ENCODE measurements at places on chromosomes 7 and 10.

GRCh38 chr10:3006607-3007006, 60.7 kb upstream of the PFKP start:
- DNase-seq, result no peak

GRCh38 chr10:75002967-75003594, 108.4 kb upstream of the SAMD8 start:
- no peak for DNase-seq

DNA sequence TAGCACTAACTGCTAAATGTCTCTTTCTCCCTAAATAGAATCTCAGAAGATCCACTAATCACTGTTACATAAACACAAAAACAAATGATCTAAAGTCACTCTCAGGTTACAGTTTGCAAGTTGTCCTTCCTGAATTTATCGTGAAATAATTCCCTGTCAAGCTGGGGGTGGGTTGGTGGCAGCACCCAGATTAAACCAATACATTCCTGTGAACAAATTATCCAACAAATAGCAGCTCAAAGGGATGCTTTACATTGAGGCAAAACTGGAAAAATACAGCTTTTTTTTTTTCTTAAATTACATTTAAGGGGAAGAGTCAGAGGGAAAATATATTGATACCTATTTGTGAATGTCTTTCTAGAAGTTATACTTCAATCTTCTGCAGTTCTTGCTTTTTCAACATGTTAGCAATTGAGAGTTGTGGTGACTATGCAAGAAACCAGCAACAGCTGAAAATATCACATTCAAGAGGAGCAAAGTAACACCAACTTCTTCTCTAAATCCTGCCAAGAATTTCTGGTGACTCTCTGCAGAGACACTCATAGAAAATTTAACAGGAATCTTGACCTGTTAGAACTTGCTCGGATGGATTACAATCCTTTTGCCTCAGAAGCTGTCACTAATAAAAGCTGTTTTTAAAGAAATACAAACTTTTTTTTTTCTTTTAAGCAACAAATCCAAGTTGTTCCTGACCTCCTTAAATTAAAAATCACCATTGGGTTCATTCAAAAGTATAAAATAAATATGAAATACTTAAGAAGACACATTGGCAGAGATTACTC, 18.9 kb downstream of the LMOD2 start:
- DNase-seq, result no peak

- DNase-seq, result no peak
Observed at GRCh38 chr7:111026343-111026742, 64.6 kb upstream of the LRRN3 start.

DNA sequence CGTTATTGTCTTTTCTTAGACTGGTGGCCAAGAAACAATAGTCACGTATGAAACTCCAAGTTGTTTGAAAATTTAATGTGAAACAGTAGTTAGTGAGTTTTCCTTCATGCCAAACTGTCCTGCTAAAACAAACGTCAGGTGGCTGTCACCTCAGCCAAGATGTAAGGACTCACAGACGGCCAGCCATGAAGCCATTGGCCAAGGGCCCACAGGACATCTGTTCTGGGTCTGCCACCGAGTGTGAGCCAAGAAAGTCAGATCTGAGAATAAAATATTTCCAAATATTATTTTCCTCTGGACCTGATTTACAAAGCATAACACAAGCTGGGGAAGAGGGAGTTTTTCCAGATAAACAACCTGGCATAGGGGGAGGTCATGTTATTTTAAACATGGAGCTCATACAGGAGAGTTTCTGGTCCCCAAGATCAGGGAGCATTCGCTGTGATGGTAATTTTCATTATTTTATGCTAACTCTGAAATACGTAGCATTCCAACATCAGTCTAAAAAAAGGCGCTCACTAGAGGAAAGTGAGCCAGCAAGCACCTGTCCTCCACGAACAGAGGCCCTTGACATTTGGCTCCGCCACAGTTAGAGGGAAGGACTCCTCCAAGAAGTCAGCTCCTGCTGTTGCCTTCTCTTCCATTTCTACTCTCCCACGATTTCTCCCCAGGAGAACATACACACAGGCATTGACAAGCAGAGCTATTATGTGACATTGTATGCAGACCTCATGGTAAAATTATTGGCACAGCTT, 38.9 kb upstream of the LANCL2 start:
- DNase-seq, result no peak

DNA sequence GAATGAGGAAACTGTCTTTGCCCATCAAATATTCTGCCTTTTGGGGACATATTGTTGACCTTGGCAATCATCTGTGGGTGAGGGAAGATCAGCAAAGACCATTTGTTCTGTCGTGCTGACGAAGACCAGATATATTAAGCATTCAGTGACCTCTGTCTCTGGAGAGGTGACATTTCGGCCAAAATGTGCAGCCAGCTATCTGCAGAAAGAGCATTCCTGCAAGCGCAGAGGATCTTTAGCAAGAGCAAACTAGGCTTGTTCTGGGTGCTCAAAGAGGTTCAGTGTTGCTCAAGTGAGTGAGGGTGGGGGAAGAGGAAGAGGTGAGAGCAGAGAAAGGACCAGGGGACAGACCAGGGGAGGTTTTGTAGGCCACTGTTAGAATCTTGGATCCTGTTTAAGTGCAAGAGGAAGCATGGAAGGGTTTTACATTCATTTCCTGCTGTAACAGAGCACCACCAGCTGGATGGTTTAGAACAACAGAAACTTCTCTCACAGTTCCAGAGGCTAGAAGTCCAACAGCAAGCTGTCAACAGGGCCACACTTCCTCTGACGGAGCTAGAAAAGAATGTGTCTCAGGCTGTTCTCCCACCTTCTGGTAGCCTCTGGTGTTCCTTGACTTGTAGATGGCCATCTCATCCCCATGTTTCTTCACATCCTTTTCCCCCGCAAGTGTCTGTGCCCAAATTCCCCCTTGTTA, 11.2 kb downstream of the C10orf120 start:
- DNase-seq, result no peak

GRCh38 chr10:92747600-92747999, 57.8 kb downstream of the HHEX start:
- DNase-seq, result no peak

GRCh38 chr10:101693651-101693977, 1.4 kb downstream of the FBXW4 start:
- DNase-seq, result no peak

- no peak for DNase-seq
Observed at GRCh38 chr10:49622426-49623425, 8.9 kb downstream of the CHAT start.

Data from stimulated activated CD4-positive, alpha-beta T cell treated with anti-CD3 and anti-CD28 coated beads, Interleukin-1b, Interleukin-23, amount 100 ng/mL, for 1 hour (primary cell).